CD4-positive, alpha-beta T cell treated with Interleukin-2 at 100 ng/mL for 4 hours (primary cell): ENCODE measurements at places on chromosomes 1 and 21.

DNA sequence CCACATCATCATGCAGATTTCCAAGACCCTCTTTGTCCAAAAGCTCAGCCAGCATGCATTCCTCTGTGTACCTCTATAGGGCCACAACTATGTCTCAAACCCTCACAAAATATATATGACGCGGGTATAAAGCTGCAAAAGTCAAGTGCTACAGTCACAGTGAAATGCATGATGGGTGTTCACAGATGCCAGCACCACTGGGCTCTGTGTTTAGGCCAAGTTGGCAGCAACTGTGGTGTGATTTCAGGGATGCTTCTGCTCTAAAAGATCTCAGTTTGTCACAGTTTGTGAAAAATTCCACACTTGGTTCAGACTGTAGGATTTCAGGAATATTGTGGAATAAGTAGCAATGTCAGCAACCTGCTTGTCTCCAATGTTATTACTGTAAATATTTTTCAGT, 23.9 kb upstream of the SELP start:
- DNase-seq = no peak

- no peak for DNase-seq
Observed at GRCh38 chr1:110464340-110464739, 13.4 kb downstream of the PROK1 start.

GRCh38 chr1:231176421-231176820, 14.6 kb downstream of the TRIM67 start:
- DNase-seq = no peak

GRCh38 chr1:215665215-215665614, 98.1 kb downstream of the KCTD3 start:
- no peak for DNase-seq

DNA sequence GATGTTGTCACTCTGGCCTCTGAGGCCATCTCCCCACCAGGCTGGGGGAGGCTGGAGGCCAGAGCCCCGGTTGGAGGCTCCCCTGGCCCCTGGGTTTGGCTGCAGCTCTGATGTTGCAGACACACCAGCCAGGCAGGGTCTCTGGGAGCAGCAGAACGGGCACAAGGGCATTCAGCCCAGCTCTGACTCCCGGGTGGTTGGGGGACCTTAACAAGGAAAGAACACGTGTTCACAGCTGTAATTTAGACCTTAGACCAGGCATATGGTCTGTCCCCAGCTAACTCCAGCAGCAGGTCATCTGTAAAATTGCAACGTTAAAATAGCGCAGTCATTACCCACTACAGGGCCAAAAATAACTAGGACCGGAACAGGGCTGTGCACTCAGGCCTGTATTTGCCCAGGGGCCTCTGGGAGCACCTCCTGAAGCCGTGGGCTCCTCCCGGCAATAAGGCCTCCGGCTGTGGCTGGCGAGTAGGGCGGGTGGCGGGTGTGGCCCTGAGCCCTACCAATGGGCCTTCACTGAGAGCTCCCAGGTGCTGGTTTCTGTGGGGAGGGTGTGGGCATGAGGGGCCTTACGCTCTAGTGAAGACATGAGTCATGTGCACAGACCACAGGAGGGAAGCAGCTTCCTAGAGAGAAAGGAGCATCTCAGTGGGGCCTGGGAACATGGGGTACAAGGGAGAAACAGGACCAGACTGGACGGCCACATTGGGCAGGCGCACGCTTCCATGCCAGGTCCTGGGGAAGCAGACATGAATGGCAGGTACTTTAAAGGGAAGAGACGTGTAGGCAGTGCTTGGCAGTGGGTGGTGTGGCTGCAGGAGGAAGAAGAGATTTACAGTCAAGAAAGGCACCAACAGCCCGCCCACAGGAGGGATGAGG, 6.1 kb downstream of the LDLRAP1 start:
- DNase-seq = peak; percentile 81

GRCh38 chr1:241411056-241411775, 54.2 kb upstream of the RGS7 start:
- DNase-seq = no peak

GRCh38 chr1:119298687-119299303, 69.8 kb upstream of the HAO2 start:
- DNase-seq = no peak

DNA sequence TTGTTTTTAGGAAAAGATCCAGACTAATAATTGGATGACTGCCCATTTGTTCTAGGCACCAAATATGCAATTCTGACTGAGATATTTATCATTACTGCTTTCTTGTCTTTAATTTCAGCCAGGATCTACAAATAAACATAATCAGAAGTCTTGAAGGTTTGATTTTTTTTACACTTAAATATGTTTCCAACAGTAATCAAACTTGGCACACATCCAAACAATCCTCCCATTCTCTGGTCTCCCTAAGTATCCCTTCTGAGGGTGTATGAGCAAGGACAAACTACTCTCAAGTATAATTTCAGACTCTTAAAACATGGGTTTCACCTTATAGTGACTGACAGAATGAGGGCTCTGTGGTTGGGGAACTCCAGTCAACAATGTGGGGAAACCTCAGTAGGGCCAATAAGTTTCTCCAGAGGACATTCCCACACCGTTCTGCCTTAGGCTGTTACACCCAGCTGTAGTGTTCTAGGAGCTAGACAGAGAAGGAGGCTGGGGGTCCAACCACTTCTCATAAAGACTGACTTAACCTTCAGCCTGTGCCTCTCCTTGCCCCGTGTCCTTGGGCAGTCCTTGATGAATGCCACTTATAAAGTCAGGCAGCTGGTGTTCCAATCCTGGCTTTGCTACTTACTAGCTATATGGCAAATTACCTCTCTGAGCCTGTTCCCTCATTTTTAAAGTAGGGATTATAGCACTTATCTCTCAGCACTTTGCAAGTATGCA, 1.5 kb upstream of the PALMD start:
- no peak for DNase-seq

- DNase-seq = peak; percentile 54
Observed at GRCh38 chr1:35030756-35031446, 844 bp downstream of the ZMYM6 start.
